ENCODE measurements at places on chromosomes 7 and 10.

GRCh38 chr10:124536496-124537050, 75.0 kb downstream of the LHPP start:
- DNase-seq = peak; percentile 55

GRCh38 chr7:107564553-107565298, 955 bp downstream of the DUS4L start:
- no peak for DNase-seq

GRCh38 chr10:48804740-48805182, 120.1 kb downstream of the WDFY4 start:
- DNase-seq = peak; percentile 23

DNA sequence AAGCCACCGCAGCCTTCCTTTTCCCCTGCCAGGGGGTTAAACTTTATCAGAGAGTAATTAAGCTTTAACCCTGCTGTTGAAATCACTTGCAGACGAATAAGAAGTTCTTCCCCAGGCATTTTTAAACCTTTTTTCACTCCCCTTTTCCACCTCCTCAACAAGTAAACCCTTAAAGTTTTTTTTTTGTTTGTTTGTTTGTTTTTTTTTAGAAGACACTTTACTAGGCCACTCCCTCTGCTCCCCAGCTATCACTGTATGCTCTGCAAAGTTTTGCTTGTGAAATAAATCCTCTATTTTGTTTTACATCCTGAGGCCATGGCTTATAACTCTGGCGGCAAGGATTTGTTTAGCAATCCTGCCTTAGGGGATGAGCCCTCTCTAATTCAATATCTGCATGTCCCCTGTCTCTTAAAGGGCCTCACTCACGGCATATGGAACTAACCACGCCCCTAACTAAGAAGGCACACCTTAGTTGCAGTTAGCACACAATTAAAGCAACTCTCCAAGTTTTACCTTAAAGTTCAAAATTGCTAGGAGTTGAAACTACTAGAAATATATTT, 1354.7 kb upstream of the LRRTM3 start:
- DNase-seq = peak; percentile 35

- DNase-seq = peak; percentile 85
Measured at GRCh38 chr7:27156508-27156898, at the start of gene HOXA7. Gene HOXA7, minus strand, starts transcription at chr7:27156675. Its CDS starts 130 bp downstream, at chr7:27156545.

Data from ELF-1 (cell line).